ENCODE measurements at places on chromosomes 12 and 14. TPM values are rescaled to one million over a fixed set of nuclear protein-coding genes. Genes with fewer than 3 reads are reported as not detected.
A peak's percentile ranks its signal among the peaks of the same experiment; 100 is the strongest.

- no peak for DNase-seq
These were observed 132.1 kb downstream of the SAMD4A start for GRCh38 chr14:54698966-54699530.

DNA sequence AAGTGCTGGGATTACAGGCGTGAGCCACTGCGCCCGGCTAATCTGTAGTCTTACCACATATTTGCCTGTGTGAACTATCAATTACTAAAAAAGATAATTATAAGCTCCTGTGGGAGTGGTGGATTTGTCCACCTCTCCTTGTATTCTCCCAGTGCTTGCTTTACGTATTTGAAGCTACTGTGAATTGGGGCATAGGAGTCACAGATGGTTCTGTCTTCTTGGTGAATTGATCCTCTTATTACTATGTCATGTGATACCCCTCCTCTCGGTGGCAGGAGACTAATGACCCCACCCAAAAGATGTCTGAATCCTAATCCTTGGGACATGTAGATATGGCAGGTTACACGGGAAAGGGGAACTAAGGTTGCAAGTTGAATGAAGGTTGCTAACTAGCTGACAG, 11.8 kb downstream of the GPR132 start:
- DNase-seq, result no peak

GRCh38 chr14:57380935-57381334, 9.5 kb upstream of the NAA30 start:
- DNase-seq, result no peak

GRCh38 chr12:119447126-119447525, 112.6 kb downstream of the CCDC60 start:
- no peak for DNase-seq

GRCh38 chr14:97056086-97056485, 258.9 kb downstream of the VRK1 start:
- no peak for DNase-seq

- no peak for DNase-seq
These were observed 4.7 kb downstream of the SMCO2 start for GRCh38 chr12:27451036-27451825.

DNA sequence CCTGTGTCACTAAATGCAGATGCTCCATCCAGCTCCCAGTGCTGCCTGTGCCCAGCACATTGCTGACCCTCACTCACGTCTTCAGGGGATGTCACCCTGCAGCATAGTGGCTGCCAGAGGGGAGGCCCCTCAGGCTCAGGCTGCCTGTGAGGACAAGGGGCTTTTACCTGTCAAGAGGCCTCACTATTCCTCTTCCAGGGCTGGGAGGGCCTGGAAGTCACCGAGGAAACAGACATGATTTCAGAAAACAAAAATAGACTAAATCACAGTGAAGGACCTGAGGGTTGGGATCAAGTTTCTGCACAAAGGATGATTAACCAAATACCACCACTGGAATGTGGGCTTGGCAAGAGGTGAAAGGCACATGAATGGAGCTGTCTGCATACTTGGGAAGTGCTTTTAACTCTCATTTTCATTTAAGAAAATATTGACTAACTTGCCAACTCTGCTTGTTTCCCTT, 1202.3 kb downstream of the BCL11B start:
- DNase-seq, result peak; percentile 85

GRCh38 chr14:91341334-91341733, 76.3 kb downstream of the CCDC88C start:
- DNase-seq, result no peak

DNA sequence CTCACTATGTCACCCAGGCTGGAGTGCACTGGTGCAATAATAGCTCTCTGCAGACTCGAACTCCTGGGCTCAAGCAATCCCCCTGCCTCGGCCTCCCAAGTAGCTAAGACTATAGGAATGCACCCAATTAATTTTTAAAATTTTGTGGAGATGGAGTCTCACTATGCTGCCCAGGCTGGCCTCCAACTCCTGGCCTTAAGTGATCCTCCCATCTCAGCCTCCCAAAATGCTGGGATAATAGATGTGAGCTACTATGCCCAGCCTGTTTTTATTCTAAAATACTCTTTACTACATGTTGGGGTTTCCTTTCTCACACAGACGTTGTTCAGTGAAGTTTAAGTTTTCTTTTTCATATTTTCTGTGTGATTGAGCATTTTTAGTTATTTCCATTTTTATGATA, 60.9 kb upstream of the DUSP6 start:
- no peak for DNase-seq

GRCh38 chr12:112716099-112717093, 75.2 kb upstream of the RPH3A start:
- peak; percentile 3 for DNase-seq

REP15 gene
- total RNA-seq, result 2.0 TPM

KRT74 gene
- not detected for total RNA-seq

DIO2 gene
- not detected for total RNA-seq

PLEKHG7 gene
- total RNA-seq, result not detected

CIDEB gene
- 1.4 TPM for total RNA-seq

GLT1D1 gene
- not detected for total RNA-seq

Measured in mammary epithelial cell (primary cell).